ENCODE measurements at places on chromosomes 6 and 20.
A peak's percentile ranks its signal among the peaks of the same experiment; 100 is the strongest.

DNA sequence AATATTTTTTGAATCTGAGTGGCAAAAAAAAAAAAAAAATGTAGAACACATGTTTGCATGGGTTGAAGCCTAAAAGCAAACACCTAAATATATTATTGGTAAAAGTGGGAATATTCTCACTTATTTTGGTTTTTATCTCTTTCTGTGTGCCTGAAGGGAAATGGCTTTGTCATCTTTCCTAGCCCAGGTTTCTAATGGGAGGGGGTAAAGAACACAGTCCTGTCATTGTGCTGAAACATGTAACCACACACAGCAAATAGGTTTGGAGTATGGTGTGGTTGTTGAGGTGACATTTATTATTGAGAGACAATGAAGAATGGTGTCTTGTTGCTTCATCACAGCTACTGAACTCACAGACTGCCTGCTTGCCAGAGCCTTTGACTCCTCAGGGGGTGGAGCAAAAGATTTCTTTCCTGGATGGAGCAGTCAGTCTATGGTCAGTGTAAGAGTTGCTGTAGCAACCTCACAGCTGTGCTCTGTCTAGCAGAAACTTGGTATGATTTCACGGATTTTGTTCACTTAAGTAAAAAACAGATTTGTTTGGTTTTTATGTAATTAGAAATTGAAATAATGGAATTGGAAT, 70.2 kb downstream of the CEP57L1 start:
- DNase-seq: no peak

GRCh38 chr6:28235912-28236452, 10.9 kb downstream of the ZSCAN9 start:
- no peak for DNase-seq

- DNase-seq: no peak
Measured at GRCh38 chr6:3926150-3926482, 76.9 kb downstream of the FAM50B start.

DNA sequence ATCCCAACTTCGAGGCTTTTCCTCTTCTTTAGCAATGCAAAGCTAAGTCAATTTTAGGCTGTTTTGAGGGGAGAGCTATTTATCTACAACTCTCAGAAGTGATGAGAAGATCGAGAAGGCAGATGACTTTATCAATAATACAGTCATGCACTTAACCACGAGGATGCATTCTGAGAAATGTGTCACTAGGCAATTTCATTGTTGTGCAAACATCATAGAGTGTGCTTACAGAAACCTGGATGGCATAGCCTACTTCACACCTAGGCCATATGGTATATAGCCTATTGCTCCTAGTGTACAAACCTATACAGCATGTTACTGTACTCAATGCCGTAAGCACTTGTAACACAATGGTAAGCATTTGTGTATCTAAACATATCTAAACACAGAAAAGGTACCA, 66.6 kb downstream of the PRND start:
- no peak for DNase-seq

DNA sequence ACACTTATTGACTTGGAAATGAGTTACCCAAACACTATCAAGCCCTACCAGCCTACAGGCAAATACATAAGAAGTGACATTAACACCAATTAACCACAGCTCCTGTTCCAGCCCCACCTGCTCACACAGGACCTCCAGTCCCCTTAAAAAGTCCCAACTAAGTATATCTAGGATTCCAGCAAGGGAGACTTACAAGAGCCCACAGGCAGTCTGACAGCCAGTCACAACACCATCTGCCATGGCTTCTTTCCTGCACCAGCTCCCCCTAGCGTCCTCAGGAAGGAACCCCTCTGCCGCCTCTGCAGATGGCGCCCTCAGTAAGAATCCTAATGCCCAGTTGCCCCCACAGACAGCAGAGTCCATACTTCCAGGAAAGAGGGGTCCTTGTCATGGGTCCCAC, 122.1 kb downstream of the HIVEP2 start:
- DNase-seq: no peak

GRCh38 chr6:65199683-65200082, 507.3 kb downstream of the EYS start:
- DNase-seq: no peak

GRCh38 chr6:158475344-158476302, 84.3 kb upstream of the TMEM181 start:
- peak; percentile 31 for DNase-seq

- DNase-seq: no peak
Measured at GRCh38 chr20:57059055-57059596, 207.3 kb downstream of the BMP7 start.

DNA sequence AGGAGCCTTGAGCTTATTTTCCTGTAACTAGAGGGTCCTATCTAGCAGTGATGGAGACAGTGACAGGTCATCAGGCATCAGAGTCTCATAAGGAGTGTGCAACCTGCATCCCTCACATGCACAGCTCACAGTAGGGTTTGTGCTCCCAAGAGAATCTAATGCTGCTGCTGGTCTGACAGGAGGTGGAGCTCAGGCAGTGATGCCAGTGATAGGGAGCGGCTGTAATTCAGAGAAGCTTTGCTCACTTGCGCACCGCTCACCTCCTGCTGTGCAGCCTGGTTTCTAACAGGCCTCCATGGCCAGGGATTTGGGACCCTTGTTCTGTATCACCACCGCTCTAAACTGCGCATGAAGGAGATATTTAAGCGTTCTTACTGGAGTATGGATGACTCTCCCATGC, 5.3 kb downstream of the KIF25 start:
- no peak for DNase-seq

- DNase-seq: peak; percentile 20
Measured at GRCh38 chr6:31356216-31356945, 598 bp downstream of the HLA-B start.
